OCI-LY7 (cell line): ENCODE measurements at places on chromosomes 2 and 18.
A peak's percentile ranks its signal among the peaks of the same experiment; 100 is the strongest.

- DNase-seq, result no peak
Observed at GRCh38 chr2:64274399-64275173, 130.4 kb upstream of the PELI1 start.

DNA sequence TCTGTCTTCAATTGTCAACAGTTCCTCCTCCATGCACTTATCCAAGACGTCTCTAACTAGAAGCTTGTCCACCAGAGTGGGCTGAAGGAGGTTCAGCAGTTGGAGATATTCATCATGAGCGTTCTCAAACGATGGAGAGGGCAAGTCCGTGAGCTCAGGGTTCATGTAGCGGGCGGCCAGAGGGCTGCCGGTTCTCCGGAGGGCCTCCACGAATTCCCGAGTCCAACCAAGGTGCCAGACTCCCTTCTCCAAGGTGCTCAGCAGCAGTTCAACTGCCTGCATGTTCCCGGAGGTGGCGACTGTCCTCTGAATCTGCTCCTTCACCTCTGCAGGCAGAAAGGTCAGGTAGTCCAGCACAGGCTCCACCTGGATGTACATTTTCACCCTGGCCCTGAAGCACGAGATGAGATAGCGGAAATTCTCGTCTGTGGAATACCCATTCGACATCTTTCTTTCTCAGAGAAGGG is 590 bp downstream of the IFIH1 start:
- peak; percentile 45 for DNase-seq

DNA sequence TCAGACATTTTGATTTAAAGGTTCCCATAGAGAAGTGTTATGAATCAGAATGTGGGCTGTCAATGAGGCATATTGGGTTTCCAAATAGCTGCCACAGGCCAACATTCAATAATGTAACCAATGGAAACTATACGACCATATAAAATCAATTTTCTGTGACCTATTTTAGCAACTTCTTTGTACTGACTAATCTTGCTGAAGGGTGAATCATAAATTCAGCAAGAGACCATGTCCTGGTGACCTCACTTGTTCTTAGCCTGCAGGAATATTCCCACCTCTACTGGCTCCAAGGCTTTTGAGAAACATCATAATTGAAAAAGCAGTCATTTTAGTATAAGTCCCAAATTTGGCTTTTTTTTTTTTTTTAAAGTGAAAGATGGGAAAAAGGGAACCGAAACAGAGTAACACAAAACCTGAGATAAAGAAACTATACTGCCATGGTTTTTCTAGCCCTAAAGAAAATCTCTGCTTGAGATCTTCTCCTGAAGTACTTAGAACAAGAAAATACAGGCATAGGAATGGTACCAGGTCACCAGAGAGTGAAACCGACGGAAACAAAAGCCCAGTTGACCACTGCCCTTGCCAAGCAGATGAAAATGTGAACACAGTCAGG is 32.1 kb downstream of the PLEKHM3 start:
- DNase-seq, result peak; percentile 10

- no peak for DNase-seq
Observed at GRCh38 chr2:68905116-68905515, 33.9 kb upstream of the BMP10 start.

DNA sequence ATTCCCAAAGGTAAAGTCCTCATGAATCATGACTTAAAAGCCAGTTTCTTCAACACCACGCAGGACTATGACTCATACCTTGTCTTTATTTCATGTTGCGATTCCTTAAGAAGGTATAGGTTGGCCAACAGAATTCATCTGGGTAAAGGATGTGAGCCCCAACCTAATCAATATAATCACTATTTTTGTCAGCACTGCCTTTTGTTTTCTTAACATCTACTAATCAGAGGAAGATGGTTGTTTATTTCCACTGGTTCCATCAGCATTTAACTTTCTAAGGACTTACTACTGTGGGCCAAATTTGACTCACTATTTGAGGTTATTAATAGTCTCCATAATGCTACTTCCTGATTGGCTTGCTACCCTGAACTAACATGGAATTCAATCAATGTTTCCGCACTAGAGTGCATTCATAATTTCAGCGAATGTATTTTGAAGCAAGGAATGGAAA is 78.6 kb downstream of the SCG2 start:
- no peak for DNase-seq

GRCh38 chr2:165074884-165075283 is 119.6 kb upstream of the SLC38A11 start:
- DNase-seq, result peak; percentile 5

GRCh38 chr2:83522891-83523493 is 936.1 kb downstream of the SUCLG1 start:
- DNase-seq, result no peak

DNA sequence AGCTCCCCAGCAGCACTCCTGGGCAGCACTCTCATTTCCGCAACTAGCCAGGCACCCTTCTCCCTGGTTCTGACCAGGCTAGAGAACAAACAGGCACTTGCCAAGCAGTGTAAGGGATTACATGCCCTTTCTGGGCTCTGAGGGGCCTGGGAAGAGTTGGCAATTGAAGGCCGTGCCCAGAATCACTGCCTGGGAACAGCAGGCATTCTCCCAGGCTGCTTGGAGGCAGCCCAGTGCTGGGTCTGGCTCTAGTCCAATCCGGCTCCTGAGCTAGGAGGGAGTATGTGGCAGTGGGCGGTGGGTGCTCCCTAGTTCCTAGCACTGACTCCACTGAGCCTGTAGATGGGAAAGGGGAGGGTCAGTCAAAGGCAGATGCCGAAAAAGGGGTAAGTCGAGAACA is 34.1 kb upstream of the SP3 start:
- DNase-seq, result no peak

GRCh38 chr18:23302851-23303527 is 150.1 kb upstream of the RIOK3 start:
- DNase-seq, result no peak

DNA sequence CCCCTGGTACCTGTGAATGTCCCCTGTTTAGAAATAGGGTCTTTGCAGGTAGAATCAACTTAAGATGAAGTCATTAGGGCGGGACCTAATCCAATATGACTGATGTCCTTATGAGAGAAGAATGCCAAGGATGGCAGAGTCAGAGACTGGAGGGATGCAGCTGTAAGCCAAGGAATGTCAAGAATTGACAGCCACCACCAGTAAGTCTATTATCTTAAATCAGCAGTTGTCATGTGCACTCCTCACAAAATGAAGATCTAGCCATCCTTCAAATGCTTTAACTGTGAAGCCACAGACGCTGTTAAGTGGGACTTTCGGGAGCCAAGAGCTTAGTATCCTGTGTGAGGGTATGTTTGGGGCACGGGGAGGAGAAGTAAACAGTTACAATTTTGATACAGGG is 83.2 kb downstream of the ITGA4 start:
- DNase-seq, result no peak

- no peak for DNase-seq
Observed at GRCh38 chr2:238875471-238876231, 27.8 kb downstream of the TWIST2 start.

DNA sequence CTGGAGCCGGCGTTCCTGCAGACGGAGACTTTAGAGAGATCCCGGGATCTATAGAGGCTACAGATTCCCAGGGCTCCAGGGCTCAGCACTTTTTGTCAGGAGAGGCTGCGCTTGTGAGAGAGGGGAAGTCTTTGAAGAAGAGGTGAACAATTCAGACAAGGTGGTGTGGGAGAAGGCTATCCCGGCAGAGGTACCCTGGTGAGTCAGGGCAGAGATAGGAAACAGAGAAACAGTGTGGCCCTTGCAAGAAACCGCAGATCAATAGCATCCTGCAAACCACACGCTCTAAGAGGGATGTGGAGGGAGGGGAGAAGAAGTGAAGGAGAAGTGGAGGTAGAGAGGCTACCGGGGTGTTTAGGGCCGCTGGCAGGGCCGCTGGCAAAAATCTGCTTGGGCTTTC is 160.5 kb upstream of the APCDD1 start:
- no peak for DNase-seq

- no peak for DNase-seq
Observed at GRCh38 chr2:171225302-171225980, 64.7 kb upstream of the TLK1 start.

DNA sequence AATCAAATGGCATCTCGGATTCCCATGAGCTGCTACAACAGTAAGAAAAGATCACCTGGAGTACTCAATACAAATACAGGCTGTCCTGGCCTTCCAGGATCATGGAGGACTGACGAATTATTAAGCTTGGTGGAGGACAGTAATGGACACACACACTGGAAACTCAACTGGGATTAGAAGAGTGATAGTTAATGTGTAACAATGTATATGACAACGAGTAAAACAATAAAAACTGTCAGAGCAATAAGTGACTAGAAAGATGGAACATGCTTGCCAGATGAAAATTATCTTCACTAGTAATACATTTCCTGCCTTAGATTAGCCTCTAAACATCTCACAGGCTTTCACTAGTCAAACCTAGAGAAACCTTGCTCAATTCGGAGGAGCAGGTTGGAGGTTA is 49.2 kb upstream of the CDH20 start:
- DNase-seq, result no peak

DNA sequence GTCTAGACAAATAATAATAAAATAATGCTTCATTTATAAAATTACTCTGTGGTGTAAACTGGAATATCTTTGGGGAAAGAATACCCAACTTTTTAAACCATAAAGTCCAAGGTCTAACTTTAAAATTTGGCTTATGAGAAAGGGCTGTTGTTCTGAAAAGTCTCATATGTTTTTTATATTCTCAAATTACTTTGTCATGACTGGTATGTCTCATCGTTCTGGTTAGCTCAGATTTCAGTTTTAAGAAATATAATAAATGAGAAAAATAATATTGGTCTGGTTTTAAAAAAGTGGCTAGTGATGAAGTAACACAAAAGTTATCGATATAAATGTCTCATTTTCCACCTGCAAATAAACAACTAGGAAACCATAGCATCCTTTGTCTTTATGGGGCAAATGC is 1658.1 kb downstream of the LRP1B start:
- no peak for DNase-seq

GRCh38 chr18:32301976-32302743 is 112.3 kb downstream of the MEP1B start:
- no peak for DNase-seq

DNA sequence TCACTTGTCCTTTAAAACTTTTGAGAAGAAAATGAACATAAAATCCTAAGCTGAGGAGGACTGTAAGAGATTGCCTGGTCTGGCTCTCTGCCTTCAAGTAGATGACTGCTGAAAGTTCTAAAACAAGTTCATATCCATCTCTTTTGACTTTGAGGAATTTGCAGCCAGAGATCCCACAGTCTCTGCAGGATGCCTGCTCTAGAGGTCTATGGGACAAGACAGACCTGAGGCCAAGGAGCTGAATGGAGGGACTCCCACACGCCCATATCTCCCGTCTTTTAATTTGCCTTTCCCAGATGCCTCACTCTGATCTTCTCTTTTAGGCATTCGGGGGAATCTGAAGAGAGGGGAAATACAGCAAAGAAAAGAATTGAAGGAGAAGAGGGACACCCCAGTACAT is 255.9 kb upstream of the RASGRP3 start:
- DNase-seq, result no peak

DNA sequence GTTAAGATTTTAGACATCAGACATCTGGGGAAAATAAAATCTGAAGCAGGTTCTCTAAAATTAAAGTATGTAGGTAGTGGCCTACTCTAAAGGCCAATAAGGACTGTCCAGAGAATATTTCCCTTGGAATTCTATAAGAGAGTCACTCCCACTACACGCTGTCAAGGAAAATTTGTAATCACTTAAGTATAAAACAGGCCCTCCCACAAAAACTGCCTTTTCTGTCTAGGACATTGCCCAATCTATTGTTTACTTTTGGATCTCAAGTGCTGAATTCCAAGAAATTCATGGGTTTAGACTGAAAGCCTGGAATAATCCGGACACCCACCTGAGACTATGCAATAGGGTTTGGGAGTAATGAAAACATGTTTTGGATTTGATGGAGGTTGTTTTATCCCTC is 1.7 kb upstream of the SRBD1 start:
- DNase-seq, result no peak

DNA sequence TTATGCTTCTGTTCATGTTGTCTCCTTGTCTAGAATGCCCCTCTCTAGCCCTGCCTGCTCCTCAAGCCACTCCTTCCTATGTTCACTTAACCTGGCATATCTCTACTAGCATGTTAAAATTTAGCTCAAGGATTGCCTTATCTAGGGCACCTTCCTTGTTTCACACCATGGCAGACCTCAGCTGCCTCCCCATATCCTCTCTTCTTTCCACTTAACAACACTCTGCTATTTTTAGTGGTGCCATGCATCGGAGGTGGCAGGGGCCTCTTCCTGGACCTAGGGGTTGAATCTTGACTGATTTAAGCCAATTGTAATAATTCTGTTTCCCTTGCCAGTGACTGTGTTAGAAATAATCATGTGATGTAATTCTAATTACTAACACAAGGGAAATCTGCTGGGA is 36.9 kb upstream of the FAM98A start:
- no peak for DNase-seq

DNA sequence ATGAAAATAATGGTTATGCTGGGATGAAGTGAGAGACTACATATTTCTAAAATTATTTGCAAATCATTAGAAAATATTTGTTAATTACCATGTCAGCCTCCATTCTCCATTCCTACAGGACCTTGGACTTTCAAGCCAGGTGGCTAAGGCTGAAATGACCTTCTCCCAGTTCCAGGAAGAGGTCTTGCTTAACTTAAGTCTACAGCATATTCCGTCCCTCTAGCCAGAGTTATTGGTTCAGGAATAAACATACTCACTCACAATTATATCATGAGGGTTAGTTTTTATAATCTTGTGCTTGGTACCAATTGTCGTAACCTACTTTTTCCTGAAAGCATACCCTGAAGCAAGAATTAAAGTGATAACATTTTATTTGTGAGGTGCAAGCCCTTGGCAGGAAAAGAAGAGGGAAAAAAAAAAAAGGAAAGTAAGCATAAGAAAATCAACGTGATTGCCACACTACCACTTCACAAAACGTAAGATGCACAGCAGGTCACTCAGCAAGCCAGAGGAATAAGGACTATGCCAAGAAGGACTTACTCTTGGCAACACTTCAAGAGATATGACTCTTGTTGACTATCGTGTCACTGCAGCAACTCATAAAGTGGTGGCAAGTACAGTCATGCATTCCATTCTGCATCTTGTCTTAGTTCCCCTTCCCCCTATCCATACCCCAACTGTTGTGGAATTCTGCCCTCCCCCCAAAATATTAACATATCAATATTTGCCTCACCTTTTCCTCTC is 479.1 kb downstream of the MBD2 start:
- no peak for DNase-seq

DNA sequence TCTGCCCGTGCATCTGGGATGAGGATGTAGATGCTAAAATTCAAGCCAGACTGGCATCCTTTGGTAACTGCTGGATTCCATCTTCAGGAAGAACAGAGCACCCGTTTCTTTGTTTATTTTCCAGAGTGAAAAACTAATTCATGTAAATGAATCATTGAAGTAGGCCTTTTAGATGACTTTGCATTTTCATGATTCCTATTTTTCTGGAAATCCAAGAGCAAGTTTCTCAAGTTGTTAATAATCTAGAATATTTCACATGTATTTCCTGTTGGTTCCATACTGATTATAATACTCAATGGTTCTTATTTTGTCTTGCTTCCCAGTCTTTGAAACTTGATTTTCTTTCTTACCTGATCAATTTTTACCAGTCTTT is 328.4 kb downstream of the LPIN1 start:
- no peak for DNase-seq

GRCh38 chr2:65198737-65199136 is 28.9 kb upstream of the ACTR2 start:
- DNase-seq, result no peak

- no peak for DNase-seq
Observed at GRCh38 chr2:50514901-50515300, 517.0 kb downstream of the NRXN1 start.
